ENCODE measurements at places on chromosomes 2 and 18.

DNA sequence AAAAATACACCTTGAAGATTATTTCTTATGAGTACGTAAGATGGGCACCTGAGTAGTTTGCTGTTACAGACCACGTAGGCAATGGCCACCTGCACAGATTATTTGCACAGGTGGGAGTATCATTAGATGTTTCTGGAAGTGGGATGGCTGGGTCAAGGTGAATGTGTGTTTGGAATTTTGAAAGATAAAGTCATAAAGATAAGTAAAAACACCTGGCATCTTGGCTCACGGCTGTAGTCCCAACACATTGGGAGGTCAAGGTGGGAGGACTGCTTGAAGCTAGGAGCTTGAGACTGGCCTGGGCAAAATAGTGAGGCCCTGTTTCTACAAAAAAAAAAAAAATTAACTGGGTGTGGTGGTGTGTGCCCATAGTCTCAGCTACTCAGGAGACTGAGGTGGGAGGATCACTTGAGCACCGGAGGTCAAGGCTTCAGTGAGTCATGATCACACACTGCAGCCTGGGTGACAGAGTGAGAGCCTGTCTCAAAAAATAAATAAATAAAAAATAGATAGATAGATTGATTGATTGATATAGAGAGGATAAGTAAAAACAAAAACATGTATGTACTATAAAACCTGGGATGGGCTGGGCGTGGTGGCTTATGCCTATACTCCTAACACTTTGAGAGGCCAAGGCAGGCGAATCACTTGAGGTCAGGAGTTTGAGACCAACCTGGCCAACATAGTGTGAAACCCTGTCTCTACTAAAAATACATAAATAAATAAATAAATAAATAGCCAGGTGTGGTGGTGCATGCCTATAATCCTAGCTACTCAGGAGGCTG, 30.4 kb downstream of the ODC1 start:
- DNase-seq: no peak

DNA sequence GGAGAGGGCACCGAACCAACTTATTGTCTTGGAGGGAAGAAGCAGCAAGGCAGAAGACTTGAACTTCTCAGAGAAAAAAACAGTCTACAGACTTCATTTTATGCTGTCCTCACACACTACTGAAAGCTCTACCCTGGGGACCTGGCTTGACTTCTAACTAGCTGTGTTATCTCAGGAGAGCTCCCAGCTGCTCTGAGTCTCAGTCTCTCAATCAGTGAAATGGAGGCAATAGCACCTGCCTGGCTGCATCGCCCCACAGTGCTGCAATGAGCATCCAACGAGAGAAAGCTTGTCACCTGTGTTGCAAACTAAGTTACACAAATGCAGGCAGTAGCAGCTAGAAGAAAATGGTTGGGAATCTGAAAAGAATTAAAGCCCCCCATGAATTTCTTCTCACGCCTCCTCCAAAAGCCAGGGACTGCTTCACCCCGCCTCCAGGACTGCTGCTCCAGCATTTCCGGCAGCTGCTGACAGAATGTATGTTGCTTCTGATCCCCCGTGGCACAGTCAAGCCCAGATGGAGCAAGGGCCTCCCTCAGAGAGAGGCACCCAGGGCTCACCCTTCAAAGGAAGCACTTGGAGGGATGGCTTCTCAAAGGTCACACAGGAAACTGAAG, 116.3 kb downstream of the BCL11A start:
- DNase-seq: no peak

GRCh38 chr18:57974585-57975265, 69.3 kb upstream of the NEDD4L start:
- no peak for DNase-seq

GRCh38 chr2:62195421-62196277, at the start of gene B3GNT2:
Gene B3GNT2 (plus strand): TSS chr2:62196115. CDS start chr2:62222221, 26,106 bp downstream.
- peak; percentile 86 for DNase-seq

GRCh38 chr2:121603185-121603584, 46.1 kb downstream of the CLASP1 start:
- DNase-seq: no peak

Measured in CD4-positive, alpha-beta T cell treated with Interleukin-4 for 1 hour (primary cell).